ENCODE measurements at places on chromosomes 7 and 10. TPM values are rescaled to one million over a fixed set of nuclear protein-coding genes. Genes with fewer than 3 reads are reported as not detected.

The RBP3 gene
- not detected for total RNA-seq

The RGR gene
- total RNA-seq = not detected

The ITPRID1 gene
- total RNA-seq = not detected

The NPY4R2 gene
- 22.5 TPM for total RNA-seq

The OPALIN gene
- total RNA-seq = not detected

The SPDYE2B gene
- total RNA-seq = not detected

The CPN1 gene
- total RNA-seq = 0.29 TPM

The OR13A1 gene
- total RNA-seq = 0.05 TPM

The VSTM4 gene
- total RNA-seq = 0.39 TPM

The PROSER2 gene
- total RNA-seq = 44.3 TPM

The HOXA4 gene
- total RNA-seq = 2.3 TPM

The NKX1-2 gene
- total RNA-seq = 0.03 TPM

The SCRN1 gene
- total RNA-seq = 59.0 TPM

The PFKP gene
- 571 TPM for total RNA-seq

The LBX1 gene
- not detected for total RNA-seq

The PYROXD2 gene
- 3.9 TPM for total RNA-seq

The SPDYE1 gene
- total RNA-seq = not detected

The MAGI2 gene
- total RNA-seq = 0.48 TPM

The FXYD4 gene
- not detected for total RNA-seq

The PIP gene
- 0.64 TPM for total RNA-seq

The FIS1 gene
- total RNA-seq = 135 TPM

The PPP1R3A gene
- not detected for total RNA-seq

The ZNF425 gene
- total RNA-seq = 1.4 TPM

The CYTH3 gene
- total RNA-seq = 30.0 TPM

The PTF1A gene
- not detected for total RNA-seq

The ZDHHC6 gene
- total RNA-seq = 29.9 TPM

The CASP7 gene
- 24.4 TPM for total RNA-seq

The ZNF727 gene
- not detected for total RNA-seq

The ATP5F1C gene
- total RNA-seq = 292 TPM

The STEAP2 gene
- 4.4 TPM for total RNA-seq

The C1QL3 gene
- not detected for total RNA-seq

The NXPH1 gene
- total RNA-seq = not detected

The DRGX gene
- 0.08 TPM for total RNA-seq

The PBLD gene
- total RNA-seq = 3.3 TPM

The ATP6V1F gene
- total RNA-seq = 242 TPM

The FGL2 gene
- not detected for total RNA-seq

The C10orf53 gene
- not detected for total RNA-seq

The NEBL gene
- 11.9 TPM for total RNA-seq

The FKBP6 gene
- total RNA-seq = not detected

The TMEM273 gene
- not detected for total RNA-seq

All from A549 treated with Hydrocortisone at 1 μM for 4 hours (cell line).